ENCODE measurements at places on chromosomes 5 and 9.

DNA sequence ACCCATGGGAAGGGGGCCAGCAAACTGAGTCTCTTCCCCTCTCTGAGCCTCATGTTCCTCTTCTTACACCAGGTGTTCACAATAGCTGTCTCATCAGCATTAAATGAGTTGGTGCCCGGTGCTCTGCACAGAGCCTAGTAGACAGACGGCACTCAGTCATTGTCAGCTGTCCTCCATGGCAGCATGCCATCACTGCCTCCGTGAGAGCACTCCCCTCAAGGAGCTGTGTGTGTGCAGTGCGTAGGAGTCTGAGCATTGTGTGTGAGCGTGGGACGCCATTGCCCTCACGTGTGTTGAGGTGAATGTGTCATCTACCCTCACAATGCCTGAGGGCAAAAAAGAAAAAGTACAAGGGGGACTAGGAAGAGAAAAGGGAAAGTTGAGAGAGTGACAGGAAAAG, 536.5 kb downstream of the CDK5RAP2 start:
- no peaks in the 10 kb centered on the region for H3K4me1 ChIP-seq
- H3K27me3 ChIP-seq = no peaks in the 10 kb centered on the region
- no peak overlapping the region for H3K4me3 ChIP-seq
- no peak for DNase-seq
- no peaks in the 10 kb centered on the region for H3K36me3 ChIP-seq

GRCh38 chr5:150589862-150590601, 50.4 kb upstream of the SYNPO start:
- H3K4me1 ChIP-seq = no peaks in the 10 kb centered on the region
- no peak for DNase-seq
- no peak overlapping the region for H3K27ac ChIP-seq
- no peaks in the 10 kb centered on the region for H3K36me3 ChIP-seq
- H3K27me3 ChIP-seq = no peaks in the 10 kb centered on the region
- H3K4me3 ChIP-seq = no peak overlapping the region

- peak; percentile 73 for DNase-seq
- no peaks in the 10 kb centered on the region for H3K27me3 ChIP-seq
- H3K27ac ChIP-seq = no peak overlapping the region
- H3K4me3 ChIP-seq = no peak overlapping the region
- no peaks in the 10 kb centered on the region for H3K36me3 ChIP-seq
Measured at GRCh38 chr5:140157032-140157781, 17.8 kb upstream of the CYSTM1 start.

DNA sequence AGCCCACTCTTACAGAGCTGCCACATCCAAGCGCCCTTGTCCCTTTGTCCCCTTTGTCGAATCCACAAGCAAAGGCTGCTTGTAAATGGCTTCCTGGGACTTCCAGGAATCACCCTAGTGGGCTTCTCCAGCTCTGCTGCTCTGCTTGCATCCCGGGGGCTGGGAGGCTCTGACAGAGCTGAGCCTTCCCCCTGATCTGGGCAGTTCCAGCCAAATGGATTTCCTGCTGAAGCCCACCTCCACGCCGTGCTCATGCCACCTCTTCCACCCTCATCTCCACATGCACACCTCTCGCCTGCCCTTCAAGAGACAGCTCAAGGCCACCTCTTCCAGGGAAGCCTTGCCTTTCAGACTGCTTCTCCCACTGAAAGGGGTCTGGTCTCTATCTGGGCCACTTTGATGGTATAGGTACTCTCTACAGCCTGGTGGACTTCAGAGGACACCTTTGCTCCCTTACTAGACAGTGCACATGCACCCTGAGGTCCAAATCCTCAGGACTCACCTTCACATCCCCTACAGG, 106.2 kb downstream of the LHFPL2 start:
- no peak overlapping the region for H3K27ac ChIP-seq
- H3K36me3 ChIP-seq = no peaks in the 10 kb centered on the region
- H3K27me3 ChIP-seq = no peaks in the 10 kb centered on the region
- no peak for DNase-seq
- no peak overlapping the region for H3K4me3 ChIP-seq

DNA sequence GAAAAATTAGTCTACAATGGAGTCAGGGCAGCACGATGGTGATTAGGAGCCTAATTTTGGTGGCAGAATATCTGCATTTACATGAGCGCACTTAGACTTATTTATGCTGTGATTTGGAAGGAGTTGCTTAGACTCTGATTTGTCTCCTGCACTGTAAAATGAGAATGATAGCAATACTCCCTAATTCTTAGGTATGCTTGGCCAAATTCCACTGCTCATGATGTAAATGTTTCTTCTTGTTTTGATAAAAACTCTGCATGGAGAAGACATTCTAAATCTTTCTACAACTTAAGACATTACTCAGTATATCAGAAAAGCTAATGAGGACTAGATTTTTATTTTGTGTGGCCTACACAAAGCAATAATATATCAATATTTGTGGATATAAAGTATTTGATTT, 205.4 kb downstream of the CDH18 start:
- no peaks in the 10 kb centered on the region for H3K27me3 ChIP-seq
- no peak overlapping the region for H3K4me3 ChIP-seq
- H3K36me3 ChIP-seq = no peaks in the 10 kb centered on the region
- no peaks in the 10 kb centered on the region for H3K4me1 ChIP-seq
- no peak for DNase-seq

- peaks cover 6% of the 10 kb centered on the region for H3K36me3 ChIP-seq
- peak overlapping the region; percentile 27 for H3K27ac ChIP-seq
- H3K27me3 ChIP-seq = no peaks in the 10 kb centered on the region
- H3K4me3 ChIP-seq = peak overlapping the region; percentile 52
- H3K4me1 ChIP-seq = peaks cover 16% of the 10 kb centered on the region
Measured at GRCh38 chr5:179906795-179907555, 722 bp downstream of the TBC1D9B start.

DNA sequence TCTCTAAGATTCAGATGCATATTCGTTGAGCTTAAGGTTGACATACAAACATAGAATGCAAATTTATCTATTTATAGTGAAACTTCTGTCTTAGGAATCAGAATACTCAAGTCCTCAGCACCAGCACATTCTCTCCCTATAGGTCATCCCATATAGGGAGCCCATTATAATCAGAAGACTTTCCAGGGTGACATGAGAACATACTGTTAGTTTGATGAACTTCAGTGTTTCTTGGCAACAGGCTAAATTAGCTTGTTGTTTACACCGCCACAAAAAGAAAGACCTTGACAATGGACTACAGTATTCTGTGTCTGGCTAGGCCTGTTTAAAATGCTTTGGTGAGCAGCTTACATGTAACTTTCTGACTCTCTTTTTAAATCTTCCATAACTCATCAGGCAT, 104.2 kb downstream of the TAF11L14 start:
- no peak for DNase-seq
- H3K4me1 ChIP-seq = no peaks in the 10 kb centered on the region
- H3K4me3 ChIP-seq = no peak overlapping the region
- H3K27ac ChIP-seq = no peak overlapping the region
- H3K27me3 ChIP-seq = no peaks in the 10 kb centered on the region

GRCh38 chr9:122186301-122186700, 26.6 kb downstream of the MORN5 start:
- H3K36me3 ChIP-seq = no peaks in the 10 kb centered on the region
- no peak overlapping the region for H3K4me3 ChIP-seq
- no peak overlapping the region for H3K27ac ChIP-seq

DNA sequence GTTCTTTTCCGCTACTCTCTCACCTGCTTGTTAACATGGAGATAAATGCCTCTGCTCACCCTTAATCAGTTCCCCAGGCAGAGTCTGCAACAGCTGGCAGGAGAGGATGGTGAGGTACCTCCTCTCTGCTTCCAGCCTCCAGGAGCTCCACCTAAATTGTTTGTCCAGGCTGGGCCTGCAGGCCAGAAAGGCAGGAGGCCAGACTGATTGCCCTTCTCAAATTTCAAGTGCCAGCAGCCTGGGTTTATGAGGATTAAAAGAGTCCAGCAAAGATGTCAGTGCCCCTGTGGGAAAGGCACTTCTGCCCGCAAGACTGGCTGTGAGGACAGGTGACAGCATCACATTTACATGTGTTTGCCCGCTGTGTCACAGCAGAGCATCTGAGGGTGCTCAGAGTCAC, 19.8 kb downstream of the CORO2A start:
- no peaks in the 10 kb centered on the region for H3K36me3 ChIP-seq
- H3K27ac ChIP-seq = no peak overlapping the region
- H3K4me3 ChIP-seq = no peak overlapping the region
- H3K27me3 ChIP-seq = no peaks in the 10 kb centered on the region

GRCh38 chr5:98594098-98594497, 179.4 kb upstream of the RGMB start:
- no peaks in the 10 kb centered on the region for H3K27me3 ChIP-seq
- no peak overlapping the region for H3K27ac ChIP-seq
- no peaks in the 10 kb centered on the region for H3K36me3 ChIP-seq
- no peak for DNase-seq
- H3K4me1 ChIP-seq = no peaks in the 10 kb centered on the region
- H3K4me3 ChIP-seq = no peak overlapping the region

DNA sequence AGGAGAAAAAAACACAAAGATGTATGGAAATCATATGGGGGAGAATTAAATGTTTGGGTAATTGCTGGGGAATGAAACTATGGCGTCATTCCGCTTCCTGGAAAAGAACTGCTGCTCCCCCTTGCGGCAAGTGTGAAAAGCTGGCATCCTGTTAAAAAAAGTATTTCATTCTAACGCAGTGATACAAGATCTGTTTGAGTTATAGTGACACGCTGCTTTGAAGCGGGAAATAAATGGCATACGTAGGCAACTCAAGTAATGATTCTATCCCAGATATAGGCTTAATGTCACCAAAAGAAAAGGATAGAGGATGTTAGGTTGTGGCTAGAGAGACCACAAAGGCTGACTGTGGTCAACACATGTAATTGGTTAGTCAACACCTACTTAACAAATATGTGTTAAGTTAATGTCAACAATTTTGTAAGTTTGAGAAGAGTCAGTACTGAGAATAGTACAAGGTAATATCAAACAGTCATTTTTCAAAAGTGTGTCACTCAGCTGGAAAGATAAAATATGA, 70.2 kb upstream of the ALDH1A1 start:
- H3K36me3 ChIP-seq = no peaks in the 10 kb centered on the region
- no peak overlapping the region for H3K4me3 ChIP-seq
- peak; percentile 2 for DNase-seq
- no peak overlapping the region for H3K27ac ChIP-seq
- no peaks in the 10 kb centered on the region for H3K4me1 ChIP-seq

DNA sequence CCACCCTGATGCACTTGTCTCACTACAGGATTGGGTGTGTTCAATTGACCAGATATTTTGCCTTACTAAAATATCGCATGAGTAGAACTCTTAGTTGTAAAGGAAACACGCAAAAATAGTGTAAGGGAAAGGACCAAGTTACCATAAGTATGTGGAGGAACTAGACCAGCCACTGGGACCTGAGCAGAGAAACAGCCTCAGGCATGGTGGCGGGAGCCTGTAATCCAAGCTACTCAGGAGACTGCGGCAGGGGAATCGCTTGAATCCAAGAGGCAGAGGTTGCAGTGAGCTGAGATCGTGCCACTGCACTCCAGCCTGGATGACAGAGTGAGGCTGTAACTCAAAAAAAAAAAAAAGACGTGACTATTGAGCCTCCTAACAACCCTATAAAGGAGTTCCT, 117.9 kb upstream of the SPATA31C2 start:
- H3K4me1 ChIP-seq = no peaks in the 10 kb centered on the region
- no peak overlapping the region for H3K27ac ChIP-seq
- DNase-seq = no peak
- H3K27me3 ChIP-seq = no peaks in the 10 kb centered on the region
- no peak overlapping the region for H3K4me3 ChIP-seq

DNA sequence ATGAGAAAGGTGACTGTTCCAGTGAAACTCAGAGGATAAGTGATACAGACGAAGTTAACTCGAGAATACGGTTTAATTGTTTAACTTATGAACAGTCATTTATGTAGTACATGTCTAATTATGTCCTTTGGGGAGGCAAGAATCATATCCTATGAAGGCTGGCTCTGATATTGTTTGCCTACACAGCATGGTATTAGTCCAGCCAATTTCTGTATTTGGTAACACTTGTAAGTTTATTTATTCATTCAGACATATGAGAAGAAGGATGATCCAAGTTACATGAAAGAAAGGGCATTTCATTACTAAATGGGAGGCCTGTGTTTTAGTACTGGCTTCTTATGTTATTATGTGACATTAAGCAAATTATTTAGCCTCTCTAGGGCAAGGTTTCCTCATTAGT, 199.7 kb downstream of the NNT start:
- no peaks in the 10 kb centered on the region for H3K4me1 ChIP-seq
- H3K4me3 ChIP-seq = no peak overlapping the region
- DNase-seq = no peak
- no peaks in the 10 kb centered on the region for H3K27me3 ChIP-seq

DNA sequence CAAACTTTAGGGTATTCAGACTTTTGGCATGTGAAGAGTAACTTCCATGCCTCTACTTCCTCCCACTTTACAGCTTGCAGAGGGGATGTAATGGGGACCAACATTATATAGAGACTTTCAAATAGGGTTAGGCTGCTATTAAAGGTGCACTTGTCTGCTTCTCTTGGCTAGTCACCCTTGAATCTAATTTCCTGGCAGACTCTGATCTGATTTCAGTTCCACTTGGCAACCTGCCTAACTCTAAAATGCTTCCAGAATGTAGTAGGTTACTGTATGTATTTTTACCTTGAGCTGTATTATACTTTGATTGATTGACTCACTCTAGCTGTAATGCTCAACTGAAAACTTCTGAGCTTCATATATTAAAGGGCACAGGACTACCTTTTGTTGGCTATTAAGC, 693.4 kb downstream of the KCTD16 start:
- DNase-seq = no peak
- no peaks in the 10 kb centered on the region for H3K4me1 ChIP-seq
- no peak overlapping the region for H3K27ac ChIP-seq
- no peaks in the 10 kb centered on the region for H3K27me3 ChIP-seq
- no peaks in the 10 kb centered on the region for H3K36me3 ChIP-seq

DNA sequence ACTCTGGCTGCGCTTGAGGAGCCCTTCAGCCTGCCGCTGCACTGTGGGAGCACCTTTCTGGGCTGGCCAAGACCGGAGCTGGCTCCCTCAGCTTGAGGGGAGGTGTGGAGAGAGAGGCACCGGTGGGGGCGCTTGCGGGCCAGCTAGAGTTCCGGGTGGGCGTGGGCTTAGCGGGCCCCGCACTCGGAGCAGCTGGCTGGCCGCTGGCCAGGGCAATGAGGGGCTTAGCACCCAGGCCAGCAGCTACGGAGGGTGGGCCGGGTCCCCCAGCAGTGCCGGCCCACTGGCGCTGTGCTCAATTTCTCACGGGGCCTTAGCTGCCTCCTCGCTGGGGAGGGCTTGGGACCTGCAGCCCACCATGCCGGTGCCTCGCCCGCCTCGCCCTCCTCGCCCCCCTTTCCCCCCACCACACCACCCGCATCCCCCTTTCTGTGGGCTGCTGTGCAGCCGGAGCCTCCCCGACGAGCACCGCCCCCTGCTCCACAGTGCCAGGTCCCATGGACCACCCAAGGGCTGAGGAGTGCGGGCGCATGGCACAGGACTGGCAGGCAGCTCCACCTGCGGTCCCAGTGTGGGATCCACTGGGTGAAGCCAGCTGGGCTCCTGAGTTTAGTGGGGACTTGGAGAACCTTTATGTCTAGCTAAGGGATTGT, 954.5 kb downstream of the DTWD2 start:
- H3K4me1 ChIP-seq = no peaks in the 10 kb centered on the region
- no peaks in the 10 kb centered on the region for H3K27me3 ChIP-seq
- H3K4me3 ChIP-seq = no peak overlapping the region
- no peak overlapping the region for H3K27ac ChIP-seq
- no peaks in the 10 kb centered on the region for H3K36me3 ChIP-seq

GRCh38 chr5:23235246-23235645, 272.2 kb upstream of the PRDM9 start:
- H3K27ac ChIP-seq = no peak overlapping the region
- no peak for DNase-seq
- H3K4me3 ChIP-seq = no peak overlapping the region
- H3K36me3 ChIP-seq = no peaks in the 10 kb centered on the region
- no peaks in the 10 kb centered on the region for H3K4me1 ChIP-seq

GRCh38 chr5:79729679-79730078, 40.0 kb downstream of the CMYA5 start:
- H3K27ac ChIP-seq = no peak overlapping the region
- DNase-seq = no peak
- peaks cover 6% of the 10 kb centered on the region for H3K27me3 ChIP-seq
- no peak overlapping the region for H3K4me3 ChIP-seq
- H3K4me1 ChIP-seq = peaks cover 5% of the 10 kb centered on the region
